Testis (tissue), 5 donors: ENCODE measurements at places on chromosomes 13 and 19. TPM values are rescaled to one million over a fixed set of nuclear protein-coding genes. Genes with fewer than 3 reads are reported as not detected.
A peak's percentile ranks its signal among the peaks of the same experiment; 100 is the strongest.

Gene ZNF738
- 18.8 TPM for total RNA-seq

DNA sequence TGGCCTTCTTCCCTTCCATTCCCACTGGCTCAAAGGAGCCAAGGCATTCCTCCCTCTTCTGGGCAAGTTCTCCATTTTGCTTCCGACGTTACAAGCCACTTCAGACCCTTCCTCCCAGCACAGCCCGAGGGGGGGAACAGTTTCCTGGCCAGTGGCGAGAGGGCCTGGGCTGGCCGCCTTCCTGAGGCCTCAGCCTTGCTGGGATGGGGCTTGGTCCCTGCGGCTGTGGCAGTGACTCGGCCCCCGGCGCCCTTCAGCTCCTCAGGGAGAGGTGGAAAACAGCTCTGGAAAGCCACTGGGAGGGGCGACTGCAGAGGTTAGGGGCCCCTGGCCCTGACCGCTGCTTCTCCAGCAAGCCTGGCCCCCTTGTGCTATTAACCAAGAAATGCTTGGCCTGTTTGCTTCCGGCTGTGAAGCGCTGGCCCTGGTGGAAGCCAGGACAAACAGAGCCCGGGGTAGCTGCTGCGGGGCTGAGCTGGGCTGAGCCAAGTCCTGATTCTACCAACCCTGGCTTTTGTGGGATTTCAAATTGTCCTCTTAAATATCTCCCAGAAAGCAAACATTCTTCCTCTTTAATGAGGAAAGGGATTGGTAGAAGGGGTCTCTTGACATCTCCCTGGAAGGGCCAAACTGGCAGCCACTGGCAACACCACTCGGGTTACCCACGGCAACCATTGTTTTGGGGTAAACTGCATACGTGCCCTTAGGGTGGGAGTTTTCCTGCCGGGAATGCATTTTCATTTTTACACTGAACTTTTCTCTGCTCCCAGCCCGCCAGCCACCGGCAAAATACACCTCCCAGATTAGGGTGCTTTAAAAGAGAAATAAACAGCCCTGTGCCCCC is 38.7 kb downstream of the C13orf46 start:
- no peak for DNase-seq

GRCh38 chr13:91111476-91112200 is 235.8 kb upstream of the MIR17HG start:
- DNase-seq, result no peak

DNA sequence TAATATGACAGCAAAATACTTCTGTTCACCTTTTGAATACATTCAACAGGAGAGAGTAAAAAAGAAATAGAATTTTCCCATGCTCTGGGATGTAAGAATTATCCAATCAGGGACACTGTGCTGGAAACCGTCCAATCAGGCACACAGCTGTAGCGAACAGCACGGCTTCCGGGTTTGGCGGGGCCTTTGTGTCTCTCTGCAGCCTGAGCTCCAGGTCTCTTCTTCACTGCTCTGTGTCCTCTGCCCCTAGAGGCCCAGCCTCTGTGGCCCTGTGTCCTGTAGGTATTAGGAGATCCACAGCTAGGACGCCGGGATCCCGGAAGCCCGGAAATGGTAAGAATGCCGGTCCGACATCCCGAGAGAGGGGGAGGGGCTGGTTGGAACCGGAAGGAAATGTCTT is 92.7 kb downstream of the ZNF737 start:
- DNase-seq, result peak; percentile 58

Gene SSC5D
- total RNA-seq, result 6.9 TPM

Gene COL4A2
- 81.0 TPM for total RNA-seq

DNA sequence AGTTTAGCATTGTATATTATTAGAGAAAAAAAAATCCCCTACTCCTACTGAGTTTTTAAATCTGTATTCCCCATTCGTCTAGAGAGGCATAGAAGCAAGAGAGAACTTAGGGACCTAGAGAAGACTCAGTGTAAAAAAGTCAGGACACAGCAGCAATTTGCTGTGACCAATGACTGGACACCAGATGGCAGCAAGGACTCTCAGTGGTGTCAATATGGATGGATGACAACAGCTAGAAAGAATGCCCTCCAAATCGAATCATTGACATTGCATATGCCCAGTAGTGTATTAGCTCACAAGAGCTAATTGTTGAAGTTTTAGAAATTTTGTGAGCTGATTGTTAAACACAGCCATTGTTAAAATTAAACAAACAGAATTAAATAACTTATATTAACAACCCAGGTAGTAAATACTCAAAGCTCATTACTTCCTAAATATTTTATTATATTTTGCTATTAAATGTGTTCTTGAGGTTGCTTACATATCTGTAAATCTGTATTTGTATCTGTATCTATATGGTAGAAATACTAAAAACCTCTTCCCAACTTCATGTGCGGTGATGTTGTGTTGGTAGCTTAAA is 43.9 kb downstream of the SIAH3 start:
- peak; percentile 53 for DNase-seq

DNA sequence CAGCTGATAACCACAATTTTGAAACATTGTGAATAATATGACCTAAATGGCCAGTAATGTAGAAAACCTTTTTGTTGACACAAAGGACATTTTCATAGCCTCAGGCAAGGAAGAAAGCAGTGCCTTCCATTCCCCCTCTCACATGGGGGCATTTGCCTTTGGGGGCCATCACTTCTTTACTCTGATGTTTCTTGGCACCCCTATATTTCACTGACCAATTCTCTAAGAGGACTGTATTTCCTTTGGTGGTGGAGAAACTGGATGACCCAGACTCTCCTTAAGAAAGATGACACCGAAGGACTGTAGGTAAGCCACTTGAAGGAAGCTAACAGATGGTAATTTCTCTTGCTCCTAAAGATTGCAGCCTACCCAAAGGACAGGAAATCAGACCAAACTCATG is 254.6 kb downstream of the DCLK1 start:
- no peak for DNase-seq

- no peak for DNase-seq
Measured at GRCh38 chr19:7661744-7662538, 6.9 kb upstream of the RETN start.

DNA sequence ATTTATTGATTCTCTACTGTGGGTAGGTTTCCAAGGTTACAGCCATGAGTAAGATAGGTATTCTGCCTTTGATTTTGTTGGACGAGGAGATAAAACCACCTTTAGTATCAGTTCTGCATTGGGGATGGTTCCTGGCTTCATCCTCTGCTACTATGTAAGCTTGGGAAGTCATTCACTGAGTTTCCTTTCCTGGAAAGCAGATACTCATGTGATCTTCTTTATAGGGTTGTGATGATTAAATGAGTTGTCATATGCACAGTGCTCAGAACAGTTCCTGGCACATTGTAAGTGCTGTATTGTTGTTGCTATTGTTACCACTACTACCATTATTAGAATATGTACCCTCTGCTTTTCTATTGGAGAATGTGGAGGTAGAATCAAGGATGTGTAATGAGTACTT is 13.1 kb upstream of the WTIP start:
- no peak for DNase-seq

Gene CPT1C
- total RNA-seq, result 8.8 TPM

GRCh38 chr13:32722340-32722739 is 136.1 kb downstream of the PDS5B start:
- no peak for DNase-seq

DNA sequence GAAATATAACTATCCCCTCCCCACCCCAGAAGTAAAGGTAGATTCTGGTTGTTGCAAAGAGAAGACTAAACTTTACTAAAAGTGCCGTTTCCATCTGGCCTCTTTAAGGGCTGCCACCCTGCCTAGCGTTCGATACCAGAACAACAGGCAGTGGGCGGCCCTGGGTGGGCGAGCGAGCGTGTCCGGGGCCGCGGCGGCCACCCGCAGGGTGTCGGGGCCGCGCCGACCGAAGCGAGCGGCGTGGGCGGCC is 2.6 kb downstream of the FGF9 start:
- DNase-seq, result no peak

GRCh38 chr19:13796301-13797057 is 1.2 kb downstream of the ZSWIM4 start:
- DNase-seq, result peak; percentile 56

Gene ZNF682
- total RNA-seq, result 5.1 TPM

GRCh38 chr19:49896863-49897621 is at the start of gene IL4I1:
Gene IL4I1, minus strand, starts transcription at chr19:49896887. Its CDS starts 727 bp downstream, at chr19:49896160.
- no peak for DNase-seq

DNA sequence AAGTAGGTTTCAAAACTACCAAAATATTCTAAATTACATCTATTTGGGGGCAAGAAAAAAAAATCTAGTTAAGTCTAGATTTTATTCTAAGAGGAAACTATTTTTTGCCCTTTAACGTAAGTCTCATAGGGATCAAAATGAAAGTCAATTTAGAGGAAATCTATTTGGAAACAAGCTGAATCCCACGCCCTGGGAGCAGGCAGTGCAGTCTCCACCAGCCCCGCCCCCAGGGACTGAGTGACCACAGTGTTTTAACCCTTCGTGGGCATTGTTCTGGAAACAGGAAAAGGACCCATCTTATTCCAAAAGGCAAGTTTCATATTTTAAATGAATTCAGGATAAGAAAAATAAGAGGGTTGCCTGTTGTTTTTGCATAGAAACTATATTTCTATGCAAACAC is 209.7 kb downstream of the SPRY2 start:
- DNase-seq, result peak; percentile 47

Gene ZNF793
- 25.6 TPM for total RNA-seq

- no peak for DNase-seq
Measured at GRCh38 chr13:27607125-27607524, 13.2 kb downstream of the LNX2 start.

- DNase-seq, result no peak
Measured at GRCh38 chr19:33784432-33784831, 12.2 kb upstream of the KCTD15 start.
